A673 (cell line): ENCODE measurements at places on chromosomes 2 and 18. TPM values are rescaled to one million over a fixed set of nuclear protein-coding genes. Genes with fewer than 3 reads are reported as not detected.

The ARHGAP25 gene
- total RNA-seq = 5.4 and 6.2 TPM in 2 replicates

GRCh38 chr2:56703001-56703400, 519.2 kb downstream of the CCDC85A start:
- no peak overlapping the region for H3K27ac ChIP-seq
- H3K36me3 ChIP-seq = no peaks in the 10 kb centered on the region
- no peaks in the 10 kb centered on the region for H3K4me1 ChIP-seq
- DNase-seq = no peak
- H3K27me3 ChIP-seq = no peaks in the 10 kb centered on the region

- DNase-seq = no peak
- H3K4me1 ChIP-seq = peaks cover 4% of the 10 kb centered on the region
- H3K27ac ChIP-seq = no peak overlapping the region
- no peak overlapping the region for H3K4me3 ChIP-seq
These were observed 22.4 kb downstream of the CREG2 start for GRCh38 chr2:101364878-101365277.

DNA sequence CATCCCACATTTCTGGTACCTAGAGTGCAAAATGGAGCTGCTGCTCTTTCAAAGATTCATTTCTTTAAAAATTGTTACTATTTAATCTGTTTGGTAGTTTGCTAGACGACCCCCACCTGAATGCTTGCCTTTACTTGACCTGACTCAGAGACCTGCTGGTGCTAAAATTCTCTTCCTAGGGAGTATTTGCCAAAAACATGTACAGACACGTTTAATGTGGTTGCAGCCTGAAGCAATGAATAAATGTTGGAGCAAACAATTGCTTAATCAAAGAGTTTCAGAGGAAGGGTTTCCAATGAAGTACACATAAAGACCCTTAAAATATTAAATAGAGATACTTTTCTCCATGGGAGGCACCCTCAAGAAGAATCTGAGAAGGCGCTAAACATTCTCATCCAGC, 734.4 kb downstream of the CBLN2 start:
- no peak overlapping the region for H3K4me3 ChIP-seq
- H3K27ac ChIP-seq = no peak overlapping the region
- no peak for DNase-seq
- H3K36me3 ChIP-seq = no peaks in the 10 kb centered on the region
- no peaks in the 10 kb centered on the region for H3K4me1 ChIP-seq
- no peaks in the 10 kb centered on the region for H3K27me3 ChIP-seq

DNA sequence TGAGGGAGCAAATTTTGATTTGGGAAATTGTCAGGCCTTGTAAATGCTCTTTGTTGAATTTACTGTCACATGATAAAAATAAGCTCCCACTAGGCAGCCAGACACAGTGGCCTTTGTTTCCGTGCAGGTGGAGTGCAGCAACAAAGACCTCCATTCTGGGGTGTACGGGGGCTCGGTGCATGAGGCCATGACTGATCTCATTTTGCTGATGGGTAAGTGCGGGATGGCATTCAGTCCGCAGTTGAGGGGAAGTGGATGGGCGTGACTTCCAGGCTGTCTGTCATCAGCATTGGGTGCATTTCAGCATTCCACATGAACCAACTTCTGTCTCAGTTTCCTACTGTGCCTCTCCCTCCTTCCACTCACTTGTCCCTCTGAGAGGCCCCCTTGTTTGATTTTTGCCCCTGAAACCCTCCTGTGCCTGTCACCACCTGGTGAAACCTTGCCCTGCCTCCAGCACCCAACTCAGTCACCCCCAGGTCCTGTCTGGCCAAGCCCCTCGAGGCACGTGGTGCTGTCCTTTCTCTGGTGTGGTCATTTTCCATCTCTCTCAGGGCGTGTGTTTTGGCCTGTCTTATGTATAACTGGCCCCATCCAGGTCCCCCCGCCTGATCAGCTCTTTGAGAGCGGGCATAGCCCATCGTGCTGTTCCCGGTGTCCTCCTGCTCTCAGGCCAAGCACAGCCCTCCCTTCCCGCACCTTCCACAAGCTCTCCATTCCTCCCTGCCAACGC, 16.3 kb downstream of the CNDP2 start:
- DNase-seq = no peak
- no peaks in the 10 kb centered on the region for H3K27me3 ChIP-seq
- H3K4me1 ChIP-seq = no peaks in the 10 kb centered on the region
- H3K27ac ChIP-seq = no peak overlapping the region
- no peak overlapping the region for H3K4me3 ChIP-seq
